Tibial nerve (tissue), 4 donors: ENCODE measurements at places on chromosomes 6 and 20. TPM values are rescaled to one million over a fixed set of nuclear protein-coding genes. Genes with fewer than 3 reads are reported as not detected.

The CDH26 gene
- total RNA-seq = 4.8 TPM

The DOK5 gene
- 5.4 TPM for total RNA-seq

The LGSN gene
- total RNA-seq = not detected

The ZNF318 gene
- 23.5 TPM for total RNA-seq

- H3K36me3 ChIP-seq = peaks cover 4% of the 10 kb centered on the region
- H3K27me3 ChIP-seq = no peaks in the 10 kb centered on the region
- no peak overlapping the region for H3K27ac ChIP-seq
- H3K4me3 ChIP-seq = no peak overlapping the region
- DNase-seq = no peak
Measured at GRCh38 chr6:148448369-148449012, 105.9 kb downstream of the SASH1 start.

DNA sequence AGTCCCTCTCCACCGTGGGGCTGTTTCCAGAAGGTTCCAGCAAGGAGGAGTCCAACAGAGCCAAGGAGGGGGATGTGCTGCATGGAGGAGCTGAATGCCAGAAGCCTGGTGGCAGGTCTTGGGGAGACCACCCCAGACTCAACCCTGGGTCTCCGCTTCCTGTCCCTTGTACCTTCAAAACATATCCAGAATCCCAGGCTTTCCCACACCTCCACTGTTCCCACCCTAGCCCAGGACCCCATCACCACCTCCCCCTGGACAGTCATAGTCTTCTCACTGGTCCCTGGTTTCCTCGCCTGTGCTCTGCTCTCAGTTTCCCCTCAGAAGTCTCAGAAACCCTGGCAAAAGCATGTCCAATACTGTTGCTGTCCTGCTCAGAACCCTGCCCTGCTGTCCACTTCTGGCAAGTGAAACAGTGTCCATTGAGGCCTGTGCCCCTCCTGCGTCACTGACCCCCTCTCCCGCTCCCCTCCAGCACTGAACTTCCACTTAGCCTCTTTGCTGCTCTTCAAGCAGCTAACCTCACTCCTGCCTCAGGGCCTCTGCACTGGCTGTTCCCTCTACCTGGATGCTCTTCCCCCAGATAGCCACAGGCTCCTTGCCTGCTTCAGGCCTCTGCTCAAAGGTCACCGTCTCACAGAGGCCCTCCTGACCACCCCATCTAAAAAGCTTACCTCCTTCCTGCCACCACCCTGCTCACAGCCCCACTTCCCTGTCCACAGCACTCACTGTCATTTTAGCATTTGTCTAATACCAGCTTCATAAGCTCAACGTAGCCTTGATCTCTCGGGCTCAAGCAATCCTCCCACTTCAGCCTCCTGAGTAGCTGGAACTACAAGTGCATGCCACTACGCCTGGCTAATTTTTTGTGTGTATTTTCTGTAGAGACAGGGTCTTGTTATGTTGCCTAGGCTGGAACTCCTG lies 169.2 kb downstream of the GRM4 start:
- H3K4me1 ChIP-seq = peaks cover 6% of the 10 kb centered on the region
- DNase-seq = no peak
- H3K27me3 ChIP-seq = peaks cover 58% of the 10 kb centered on the region
